ENCODE measurements at places on chromosomes 4 and X. TPM values are rescaled to one million over a fixed set of nuclear protein-coding genes. Genes with fewer than 3 reads are reported as not detected.

The MAGEB10 gene
- not detected for polyA plus RNA-seq

The HTN1 gene
- not detected for polyA plus RNA-seq

The POF1B gene
- polyA plus RNA-seq: 0.07 TPM

The SNX25 gene
- 7.9 TPM for polyA plus RNA-seq

The KLKB1 gene
- polyA plus RNA-seq: 0.50 TPM

The EREG gene
- 3.9 TPM for polyA plus RNA-seq

The DCUN1D4 gene
- polyA plus RNA-seq: 20.7 TPM

The NHS gene
- polyA plus RNA-seq: 4.7 TPM

The NCBP2L gene
- polyA plus RNA-seq: 0.20 TPM

The ATOH1 gene
- polyA plus RNA-seq: not detected

The NSG1 gene
- polyA plus RNA-seq: 81.9 TPM

The CCDC160 gene
- 0.52 TPM for polyA plus RNA-seq

The CXorf49B gene
- not detected for polyA plus RNA-seq

The MAGEA11 gene
- not detected for polyA plus RNA-seq

The TCEAL7 gene
- 37.1 TPM for polyA plus RNA-seq

The FAAH2 gene
- polyA plus RNA-seq: 0.29 TPM

The BRS3 gene
- 1.8 TPM for polyA plus RNA-seq

The GABRQ gene
- 0.03 TPM for polyA plus RNA-seq

The KDM5C gene
- polyA plus RNA-seq: 41.4 TPM

The RAB41 gene
- polyA plus RNA-seq: not detected

The TMEM128 gene
- polyA plus RNA-seq: 41.7 TPM

The KLHL13 gene
- polyA plus RNA-seq: 5.6 TPM

The CLDN22 gene
- 0.08 TPM for polyA plus RNA-seq

The MTMR8 gene
- polyA plus RNA-seq: 1.3 TPM

The DIPK2B gene
- 18.7 TPM for polyA plus RNA-seq

The ARMCX6 gene
- polyA plus RNA-seq: 29.7 TPM

The SGCB gene
- polyA plus RNA-seq: 58.2 TPM
